ENCODE measurements at places on chromosomes 1 and 21.

DNA sequence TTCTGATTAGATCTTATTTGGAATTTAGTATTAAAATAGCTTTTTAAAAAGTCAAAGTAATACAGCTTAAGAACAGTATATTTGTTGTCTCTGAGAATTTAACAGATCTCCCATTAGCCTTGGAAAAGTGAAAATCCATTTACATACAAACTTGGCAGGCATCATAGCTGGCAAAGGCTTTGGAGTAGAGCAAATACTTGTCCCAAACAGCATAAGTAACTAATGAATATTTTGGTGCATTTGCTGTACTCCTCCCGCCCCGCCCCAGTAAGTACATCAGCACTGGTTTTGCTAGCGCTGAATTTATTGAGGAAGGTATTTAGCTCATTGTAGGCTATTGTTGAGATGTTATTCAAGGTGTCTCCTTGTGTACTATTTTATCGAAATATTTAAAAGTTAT lies 417.7 kb upstream of the KAZN start:
- DNase-seq: no peak

DNA sequence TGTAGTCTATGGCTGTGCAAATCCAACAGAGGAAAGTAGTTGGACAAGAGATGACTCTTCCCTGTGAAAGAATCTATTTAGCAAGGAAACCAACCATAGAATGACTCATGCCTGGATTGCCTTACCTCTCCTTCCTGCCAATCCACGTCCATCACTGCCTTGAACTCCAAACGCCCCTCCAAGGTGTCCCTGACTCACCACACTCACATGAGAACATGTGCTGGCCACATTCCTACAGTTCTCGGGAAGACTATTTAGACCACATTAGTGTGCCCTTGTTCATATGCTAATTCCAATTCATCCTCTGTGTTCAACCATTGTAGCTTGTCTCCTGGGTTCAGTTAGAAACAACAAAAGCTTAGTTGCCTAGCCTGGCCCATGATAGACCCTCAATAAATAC lies 157.3 kb downstream of the SLC30A10 start:
- no peak for DNase-seq

DNA sequence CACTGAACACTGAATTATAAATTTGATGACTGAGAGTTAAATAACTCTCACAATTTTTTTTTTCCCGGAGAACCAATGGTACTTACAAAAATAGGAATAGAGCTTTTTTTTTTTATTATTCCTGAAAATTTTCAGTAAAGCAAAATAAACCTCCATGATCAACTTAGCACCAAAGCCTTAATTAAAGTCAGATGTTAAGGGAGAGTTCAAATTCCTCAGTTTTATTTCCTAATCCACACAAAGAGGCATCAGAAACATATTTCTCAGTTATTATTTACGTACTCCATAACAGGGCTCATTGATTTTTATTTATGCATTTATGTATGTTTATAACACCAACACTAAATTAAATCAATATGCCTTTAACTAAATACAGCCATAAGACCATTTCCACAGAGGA lies 55.5 kb downstream of the PLPPR5 start:
- no peak for DNase-seq

DNA sequence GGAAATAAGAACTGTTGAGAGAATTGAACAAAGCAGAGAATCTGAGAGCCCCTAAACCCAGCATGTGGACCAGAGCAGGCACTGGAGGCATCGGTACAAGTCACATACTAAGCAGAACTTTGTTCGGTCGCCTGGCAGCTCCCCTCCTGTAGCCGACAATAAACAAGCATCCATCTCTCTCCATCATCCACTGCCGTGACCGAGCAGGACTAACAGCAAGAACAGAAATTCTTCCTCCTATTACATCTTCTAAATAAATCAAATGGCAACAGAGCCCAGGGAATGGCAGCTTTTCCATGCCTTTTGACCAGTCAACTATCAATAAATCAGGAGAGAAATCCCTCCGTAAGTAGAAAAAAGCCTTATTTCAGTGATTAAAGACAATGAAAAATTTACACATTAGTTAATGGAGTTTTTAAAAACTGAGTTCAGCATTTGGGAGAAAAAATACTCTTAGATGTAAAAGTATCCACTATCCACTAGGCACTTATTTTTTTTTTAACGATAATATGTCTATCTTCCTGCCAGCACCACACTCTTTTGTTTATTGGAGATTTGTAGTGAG lies 36.5 kb downstream of the PTPN14 start:
- no peak for DNase-seq

DNA sequence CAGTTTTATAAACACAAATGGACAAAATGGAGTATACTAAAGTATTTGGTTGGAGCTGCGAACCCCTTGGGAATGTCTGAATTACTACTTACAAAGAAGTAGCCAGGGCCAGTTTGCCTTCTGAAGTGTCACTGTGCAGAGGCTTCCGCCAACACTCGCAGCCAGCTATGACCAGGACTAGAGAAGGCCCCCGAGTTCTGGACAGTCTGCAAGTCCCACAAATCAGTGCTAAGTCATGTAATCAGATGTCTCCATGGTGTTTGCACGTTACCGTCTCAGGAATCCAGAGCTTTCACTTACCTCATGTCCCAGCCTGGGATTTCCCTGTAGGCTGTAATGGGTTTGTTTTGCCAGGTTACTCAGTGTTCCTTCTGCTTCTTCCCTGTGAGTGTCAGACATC lies 106.6 kb upstream of the SPAG17 start:
- DNase-seq: no peak

GRCh38 chr1:9247894-9248293 lies 13.3 kb downstream of the H6PD start:
- DNase-seq: no peak

- no peak for DNase-seq
These were observed 21.0 kb downstream of the PDE9A start for GRCh38 chr21:42674351-42674940.

DNA sequence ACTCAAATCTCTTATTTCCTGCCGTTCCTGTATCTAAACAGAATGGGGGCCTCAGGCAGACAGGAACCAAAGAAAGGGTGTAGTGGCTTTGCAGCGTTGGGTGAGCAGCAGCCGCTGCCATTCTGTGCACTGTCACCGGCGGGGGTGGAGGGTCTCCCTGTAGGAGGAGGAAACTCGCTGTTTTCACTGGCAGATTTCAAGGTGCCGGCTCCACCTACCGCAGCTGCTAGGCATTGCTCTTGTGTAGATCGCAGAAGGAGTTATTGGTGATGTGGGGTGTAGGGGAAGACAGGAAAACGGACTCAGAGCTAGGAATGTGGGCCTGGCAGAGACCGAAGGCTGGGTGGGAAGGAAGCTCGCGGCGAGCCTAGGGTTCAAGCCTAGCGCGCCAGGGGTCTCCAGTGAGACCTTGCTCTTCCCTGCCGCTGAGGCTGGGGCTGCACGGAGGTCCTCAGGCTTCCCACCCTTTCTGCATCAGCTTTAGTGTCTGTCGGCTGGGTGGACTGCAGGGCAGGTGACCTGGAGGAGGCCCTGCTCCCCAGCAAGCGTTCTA lies 20.8 kb downstream of the ATP5PO start:
- DNase-seq: no peak

DNA sequence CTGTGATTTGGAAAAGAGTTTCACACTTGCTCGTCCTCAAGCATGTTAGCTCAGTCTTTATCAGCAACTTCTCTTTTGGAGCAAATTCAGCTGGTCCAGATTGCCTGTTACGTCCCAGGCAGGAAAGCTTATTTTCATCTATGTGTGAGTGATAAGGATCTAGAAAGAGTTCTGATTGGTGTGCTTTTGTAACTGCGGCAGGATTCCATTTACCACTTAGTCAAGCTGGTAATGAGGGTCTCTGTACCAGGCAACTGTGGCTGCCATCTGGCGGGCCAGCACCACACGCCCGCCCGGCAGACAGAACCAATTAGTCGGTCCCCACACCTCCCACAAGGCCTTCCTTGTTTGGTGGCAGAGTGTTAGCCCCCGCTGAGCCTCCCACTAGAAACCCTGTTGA lies 21.0 kb downstream of the C1orf87 start:
- no peak for DNase-seq

GRCh38 chr1:7932524-7933138 lies 8.0 kb downstream of the TNFRSF9 start:
- DNase-seq: no peak

- DNase-seq: no peak
These were observed 31.6 kb downstream of the SMYD2 start for GRCh38 chr1:214312530-214313051.

GRCh38 chr21:45277101-45278045 lies 10.3 kb downstream of the POFUT2 start:
- no peak for DNase-seq

DNA sequence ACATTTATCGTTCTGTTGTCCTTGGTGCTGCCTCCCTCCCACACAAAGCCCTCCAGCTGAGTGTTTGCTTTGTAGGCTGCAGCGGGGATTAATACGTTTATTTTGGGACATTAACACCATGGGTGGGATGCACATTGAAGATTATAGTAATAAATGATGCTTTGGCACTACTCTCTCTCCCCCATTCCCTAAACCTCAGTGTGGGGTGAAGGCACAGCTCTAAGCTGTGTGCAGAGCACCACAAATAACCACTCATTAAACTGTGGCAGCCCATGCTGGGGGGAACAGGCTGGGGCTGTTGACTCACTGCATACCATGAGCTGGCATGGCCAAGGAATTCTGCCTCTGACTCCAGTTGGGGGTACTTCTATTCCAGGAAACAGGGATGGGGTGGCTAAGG lies 7.7 kb downstream of the PCP4L1 start:
- no peak for DNase-seq

DNA sequence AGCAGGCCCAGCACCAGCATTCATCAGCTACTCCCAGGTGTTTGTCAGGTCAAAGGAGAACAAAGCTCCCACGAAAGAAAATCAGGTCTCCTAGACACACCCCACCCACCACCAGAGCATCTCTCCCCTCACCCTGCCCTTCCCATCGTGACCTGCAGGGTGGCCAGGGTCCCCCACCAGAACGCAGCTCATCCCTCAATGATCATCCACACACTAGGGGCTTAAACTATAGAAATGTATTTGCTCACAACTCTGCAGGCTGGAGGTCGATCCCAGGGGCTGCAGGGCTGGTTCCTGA lies 97.4 kb downstream of the RIPK4 start:
- no peak for DNase-seq

DNA sequence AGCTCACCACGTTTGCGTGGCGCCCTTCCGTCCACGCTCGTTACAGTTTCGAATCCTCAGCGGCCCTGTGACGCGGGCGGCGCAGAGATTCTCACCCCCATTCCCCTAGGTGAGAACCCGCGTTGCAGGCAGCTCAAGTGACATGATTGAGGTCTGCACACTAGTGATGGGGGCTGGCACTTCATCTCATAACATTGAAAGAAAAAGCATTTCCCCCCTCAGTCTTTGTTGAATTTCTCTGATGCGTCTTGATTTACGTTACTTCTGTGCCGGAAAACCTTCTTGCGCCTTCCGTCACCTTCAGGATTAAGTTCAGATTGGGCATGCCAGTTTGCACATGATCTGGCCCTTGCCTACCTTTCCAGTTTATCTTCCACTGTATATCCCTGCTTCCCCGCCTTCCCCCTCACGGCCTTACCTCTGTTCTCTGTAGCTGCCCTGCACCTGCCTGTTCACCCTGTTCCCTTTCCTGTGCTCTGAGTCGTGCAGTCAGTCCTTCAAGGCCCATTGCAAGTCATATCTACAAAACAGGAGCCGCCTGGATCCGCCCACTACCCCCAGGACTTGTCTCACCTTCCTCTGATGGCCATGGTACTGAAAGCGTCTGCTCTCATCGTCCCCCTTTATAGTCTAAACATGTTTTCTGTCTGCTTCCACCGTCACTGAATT lies 1.1 kb downstream of the CTPS1 start:
- no peak for DNase-seq

GRCh38 chr1:91842056-91842455 lies 43.9 kb downstream of the TGFBR3 start:
- DNase-seq: no peak

Measured in stimulated activated CD4-positive, alpha-beta T cell treated with anti-CD3 and anti-CD28 coated beads, TNF-alpha, amount 100 ng/mL, for 1 hour (primary cell).